Chondrocyte (in vitro differentiated cells): ENCODE measurements at places on chromosomes 4 and X. TPM values are rescaled to one million over a fixed set of nuclear protein-coding genes. Genes with fewer than 3 reads are reported as not detected.

GRCh38 chr4:24489870-24490269, 94.5 kb downstream of the DHX15 start:
- DNase-seq, result no peak

GRCh38 chr4:14783011-14783877, 219.0 kb upstream of the CPEB2 start:
- no peak for DNase-seq

Gene LAP3
- total RNA-seq, result 38.5 to 43.7 TPM (median 39.2 TPM) in 3 replicates

DNA sequence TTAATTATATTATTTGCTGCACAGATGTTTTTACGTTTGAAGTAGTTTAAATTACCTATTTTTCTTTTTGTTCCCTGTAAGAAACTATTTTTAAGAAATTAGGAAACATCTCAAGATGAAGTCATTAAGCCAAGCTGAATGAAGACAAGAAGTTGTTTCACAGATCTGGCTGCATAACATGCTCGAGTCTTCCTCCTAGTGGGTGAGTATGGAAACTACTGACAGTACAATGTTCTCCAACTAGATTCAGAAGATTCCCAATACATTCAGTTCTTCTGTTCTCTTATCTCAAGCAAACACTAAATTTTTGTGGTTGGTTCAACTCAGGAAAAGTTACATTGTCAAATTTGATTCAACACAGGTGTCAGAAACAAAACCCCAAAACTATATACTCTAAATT, 256.8 kb upstream of the VCX start:
- no peak for DNase-seq

DNA sequence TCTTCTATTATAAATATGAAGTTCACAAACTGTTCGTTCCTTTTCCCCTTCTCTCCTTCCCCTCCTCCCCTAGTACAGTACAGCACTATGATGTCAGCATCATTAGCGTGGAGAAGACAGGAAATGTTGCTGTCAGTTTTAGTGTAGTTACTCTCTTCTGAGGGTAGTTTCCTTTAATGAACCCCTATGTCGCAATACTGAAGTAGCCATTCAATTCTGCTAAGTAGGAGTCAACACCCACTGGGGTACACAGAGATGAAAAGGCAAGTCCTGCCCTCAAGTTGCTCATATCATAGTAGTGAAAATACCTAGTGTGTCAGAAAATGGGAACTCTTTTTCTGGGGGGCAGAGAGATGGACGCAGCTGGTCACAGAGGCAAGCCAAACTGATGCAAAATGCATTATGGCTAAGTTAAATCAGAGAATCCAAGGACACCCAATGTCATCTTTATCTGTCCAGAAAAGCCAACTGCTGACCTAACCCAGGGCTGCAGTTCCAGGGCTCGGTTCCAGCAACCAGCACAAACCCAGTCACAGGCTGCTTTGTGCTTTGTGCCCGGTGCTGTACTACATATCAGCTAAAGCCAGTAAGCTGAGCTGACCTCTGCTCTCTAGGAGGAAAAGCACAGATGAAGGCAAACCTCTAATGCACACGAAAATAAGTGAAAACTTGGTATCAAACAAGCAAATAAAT, 31.5 kb downstream of the GRIA3 start:
- DNase-seq, result no peak

DNA sequence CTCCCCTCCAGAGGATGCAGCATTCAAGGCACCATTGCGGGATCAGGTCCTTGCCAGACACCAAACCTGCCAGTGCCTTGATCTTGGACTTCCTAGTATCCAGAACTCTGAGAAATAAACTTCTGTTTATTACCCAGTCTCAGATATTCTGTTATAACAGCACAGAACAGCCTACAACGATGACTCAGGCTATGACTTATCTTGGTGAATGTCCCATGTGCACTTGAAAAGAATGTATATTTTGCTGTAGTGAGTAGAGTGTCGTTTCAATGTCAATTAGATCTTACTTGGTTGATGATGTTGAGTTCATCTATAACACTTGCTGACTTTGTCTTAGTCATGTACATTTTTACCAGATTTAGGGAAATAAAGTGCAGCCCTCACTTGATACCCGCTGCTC, 34.5 kb upstream of the PGRMC1 start:
- no peak for DNase-seq
